Peyer's patch (tissue), 4 donors: ENCODE measurements at places on chromosomes 4 and X.

GRCh38 chr4:179977378-179977777, 2265.8 kb upstream of the TENM3 start:
- no peak for DNase-seq

GRCh38 chrX:137587151-137587550, 21.2 kb downstream of the ZIC3 start:
- no peak for DNase-seq

DNA sequence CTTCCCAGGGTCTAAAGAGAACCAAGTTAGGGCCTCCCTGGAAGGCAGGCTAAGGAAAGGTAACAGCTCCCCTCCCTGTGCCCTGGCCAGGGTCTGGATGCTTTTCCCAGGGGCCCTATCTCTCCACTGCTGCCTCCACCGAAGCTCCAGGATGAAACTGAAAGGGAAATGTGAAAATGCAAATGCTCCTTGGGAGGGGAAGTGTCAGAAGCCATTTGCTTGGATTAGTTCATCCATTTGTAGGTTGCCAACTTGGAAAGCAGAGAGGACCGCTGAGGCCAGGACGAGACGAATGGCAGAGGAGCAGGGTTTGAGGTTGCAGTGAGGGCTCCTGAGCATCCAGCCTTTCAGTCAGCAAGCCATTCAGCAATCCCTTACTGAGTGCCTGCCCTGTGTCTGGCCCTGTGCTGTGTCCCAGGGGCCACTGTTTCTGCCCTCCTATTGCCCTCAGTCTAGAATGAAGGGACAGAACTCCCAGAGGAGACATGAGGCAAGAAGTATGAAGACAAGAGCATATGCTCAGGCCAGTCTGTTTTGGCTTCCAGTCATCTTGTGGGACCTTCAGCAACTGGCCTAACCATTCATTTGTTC, 45.9 kb upstream of the PGRMC1 start:
- no peak for DNase-seq

GRCh38 chr4:185774131-185774653, 37.8 kb downstream of the SORBS2 start:
- no peak for DNase-seq

DNA sequence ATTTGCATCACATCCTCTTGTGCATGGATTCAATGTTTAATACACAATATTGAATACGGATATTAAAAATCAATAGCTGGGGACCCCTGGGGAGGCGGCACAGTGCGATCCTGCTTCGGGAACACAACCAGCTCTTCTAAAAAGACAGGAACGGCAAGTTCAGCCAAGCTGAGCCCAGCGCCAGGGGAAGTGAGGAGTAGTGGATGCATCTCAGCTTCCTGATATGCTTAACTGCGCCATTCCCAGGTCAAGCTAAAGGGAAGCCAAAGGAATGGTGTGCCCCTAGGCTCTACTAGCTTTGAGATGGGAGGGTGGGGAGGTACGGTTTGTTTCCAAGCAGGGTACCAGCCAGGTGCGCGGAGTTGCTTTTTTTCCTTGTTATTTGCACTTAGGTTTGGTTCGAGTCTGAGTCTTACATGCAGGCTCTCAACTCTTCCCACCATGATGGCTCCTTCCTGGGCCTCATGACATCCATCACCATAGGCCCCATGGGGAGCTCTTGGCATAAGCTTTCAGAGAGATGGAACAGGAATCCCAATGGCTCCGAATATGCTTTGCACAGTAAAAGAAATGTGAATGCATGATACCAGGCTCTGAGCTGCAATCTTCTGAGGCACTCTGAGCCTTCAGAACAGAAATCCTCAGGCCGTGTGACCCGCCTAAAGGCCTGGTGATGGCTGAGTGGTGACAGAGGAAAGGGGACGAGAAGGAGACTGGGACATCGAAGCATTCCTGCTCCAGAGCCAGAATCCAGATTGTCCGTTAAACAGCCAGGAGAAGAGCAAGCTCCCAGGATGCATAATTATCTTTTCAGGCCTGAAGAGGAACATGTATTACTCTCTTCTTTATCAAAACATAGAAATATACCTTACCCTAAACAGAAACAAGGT, 51.8 kb upstream of the BCOR start:
- no peak for DNase-seq

DNA sequence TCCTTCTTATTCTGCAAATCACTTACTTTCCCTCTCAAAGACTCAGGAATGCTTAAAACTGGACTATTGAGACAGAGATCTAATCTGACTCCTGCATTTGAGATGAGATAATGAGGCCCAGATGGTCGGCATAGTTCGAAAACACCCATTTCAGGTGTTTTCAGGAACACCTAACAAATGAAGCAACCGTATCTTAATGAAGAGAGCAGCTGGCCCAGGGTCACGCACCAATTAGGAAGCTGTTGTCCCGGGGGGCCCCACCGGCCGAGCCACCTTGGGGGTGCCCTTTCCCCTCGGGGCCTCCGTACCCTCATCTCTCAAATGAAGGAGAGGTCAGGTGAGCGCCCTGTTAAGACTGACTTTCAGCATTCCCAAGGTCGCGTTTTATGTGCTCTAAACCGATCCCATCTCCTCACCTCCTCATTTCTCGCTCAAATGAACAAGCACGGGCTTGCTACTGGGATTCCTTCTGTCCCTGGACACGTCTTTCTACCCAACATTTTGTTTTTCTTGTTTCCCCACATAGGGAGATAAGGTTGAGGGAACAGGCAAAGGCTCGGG, 824 bp downstream of the LRPAP1 start:
- DNase-seq: no peak

DNA sequence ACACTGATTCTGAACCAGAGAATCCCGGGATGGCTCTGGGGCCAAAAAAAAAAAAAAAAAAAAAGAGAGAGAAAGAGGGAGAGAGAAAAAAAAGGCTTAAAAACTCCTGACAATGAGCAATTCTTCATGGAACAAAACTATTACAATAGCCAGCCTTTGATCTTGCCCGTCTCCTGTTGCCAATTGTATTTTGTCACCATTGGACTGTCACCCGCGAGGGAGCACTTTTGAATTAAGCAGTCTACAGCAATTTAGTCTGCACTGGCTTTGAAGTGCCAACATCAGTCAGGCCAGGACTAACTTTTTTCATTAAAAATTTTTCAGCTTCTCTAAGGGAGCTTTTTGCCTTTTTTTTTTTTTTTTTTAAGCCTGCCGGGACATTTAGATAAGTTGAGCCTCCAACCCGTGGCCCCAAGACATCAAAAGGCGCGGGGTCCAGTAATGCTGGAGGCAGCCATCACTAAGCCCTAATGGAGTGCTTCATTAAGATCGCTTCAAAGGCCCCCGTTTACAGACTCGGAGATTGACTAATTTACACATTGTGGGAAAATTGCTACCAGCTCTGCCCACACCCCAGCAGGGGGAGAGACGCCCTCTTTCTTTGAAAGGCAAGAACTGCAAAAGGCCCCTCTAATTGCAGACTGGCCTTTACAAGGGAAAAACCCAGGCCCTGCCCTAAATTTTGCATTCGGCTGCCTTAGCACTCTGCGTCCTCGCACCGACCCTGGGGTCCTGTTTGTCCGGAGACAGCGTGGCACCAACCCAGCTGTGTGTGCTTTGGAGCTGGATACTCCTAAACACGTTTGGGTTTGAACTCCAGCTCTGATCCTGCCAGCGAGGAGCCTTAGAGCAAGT, 98.1 kb upstream of the MSX1 start:
- DNase-seq: no peak

GRCh38 chr4:119971431-119972084, 95.1 kb downstream of the MAD2L1 start:
- DNase-seq: no peak

DNA sequence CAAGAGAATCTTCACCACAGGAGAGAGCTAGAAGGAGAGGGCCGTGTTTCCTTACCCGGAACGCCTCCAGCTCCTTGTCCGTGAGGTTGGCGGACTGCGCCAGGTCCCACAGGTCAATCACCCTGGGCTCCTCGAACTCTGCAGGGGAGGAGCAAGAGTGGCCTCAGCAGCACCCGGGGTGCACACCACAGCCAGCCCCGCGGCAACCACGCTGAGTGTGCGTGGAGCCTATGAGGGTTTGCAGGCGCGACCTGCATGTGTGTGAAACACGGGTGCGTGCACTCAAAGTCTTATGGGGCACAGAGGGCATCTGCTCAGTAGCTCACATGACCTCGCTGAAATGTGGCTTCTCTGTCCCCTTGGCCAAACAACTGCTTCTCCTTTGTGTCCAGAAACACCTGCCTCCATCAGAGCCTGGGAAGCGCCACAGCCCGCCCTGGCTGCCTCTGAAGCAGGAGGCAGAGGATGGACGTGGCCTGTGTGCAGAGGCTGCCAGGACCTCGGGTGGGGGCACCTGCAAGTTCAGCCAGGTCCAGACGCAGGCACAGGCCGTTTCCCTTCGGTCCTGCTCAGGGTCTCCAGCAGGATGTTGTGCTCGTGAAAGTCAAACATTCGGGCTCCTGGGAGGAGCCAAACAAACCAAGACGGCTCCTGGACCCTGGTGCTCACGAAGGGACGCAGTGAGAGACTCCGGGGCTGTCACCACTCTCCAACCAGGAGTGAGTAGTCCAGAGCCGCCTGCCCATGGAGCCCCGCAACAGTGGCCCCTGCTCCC, 16.0 kb downstream of the LRPAP1 start:
- no peak for DNase-seq

- no peak for DNase-seq
These were observed 412 bp downstream of the SLC10A3 start for GRCh38 chrX:154490021-154490413.

- no peak for DNase-seq
These were observed 53.4 kb downstream of the SHROOM3 start for GRCh38 chr4:76488455-76488854.

GRCh38 chr4:169079942-169080827, 70.1 kb upstream of the CBR4 start:
- DNase-seq: peak; percentile 62

GRCh38 chr4:32488690-32489089, 1768.5 kb downstream of the PCDH7 start:
- no peak for DNase-seq

DNA sequence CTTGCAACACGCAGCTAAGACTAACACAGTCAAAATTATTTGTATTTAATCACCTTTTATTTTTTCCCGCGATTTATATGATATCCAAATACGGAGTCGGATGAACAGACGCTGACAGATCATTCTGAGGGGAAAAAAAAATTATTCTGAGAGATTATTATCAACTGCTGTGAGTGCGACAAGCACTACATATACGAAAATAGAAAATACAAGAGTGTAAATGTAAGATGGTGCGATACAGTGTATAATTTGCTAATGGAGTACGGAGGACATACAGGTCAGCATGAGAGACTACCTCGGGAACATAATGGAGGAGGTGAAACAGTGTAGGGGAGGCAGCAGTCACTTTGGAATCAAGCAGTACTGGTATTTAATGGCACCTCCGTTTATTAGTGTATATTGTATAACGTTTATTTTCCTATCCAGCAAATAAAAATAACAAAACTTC, 2.8 kb upstream of the LIN54 start:
- no peak for DNase-seq

- no peak for DNase-seq
These were observed 152.5 kb upstream of the PJA1 start for GRCh38 chrX:69317721-69318120.

- peak; percentile 56 for DNase-seq
These were observed 53.5 kb downstream of the TBC1D14 start for GRCh38 chr4:6963139-6963611.

GRCh38 chr4:169618286-169618685, 2.1 kb upstream of the CLCN3 start:
- no peak for DNase-seq

DNA sequence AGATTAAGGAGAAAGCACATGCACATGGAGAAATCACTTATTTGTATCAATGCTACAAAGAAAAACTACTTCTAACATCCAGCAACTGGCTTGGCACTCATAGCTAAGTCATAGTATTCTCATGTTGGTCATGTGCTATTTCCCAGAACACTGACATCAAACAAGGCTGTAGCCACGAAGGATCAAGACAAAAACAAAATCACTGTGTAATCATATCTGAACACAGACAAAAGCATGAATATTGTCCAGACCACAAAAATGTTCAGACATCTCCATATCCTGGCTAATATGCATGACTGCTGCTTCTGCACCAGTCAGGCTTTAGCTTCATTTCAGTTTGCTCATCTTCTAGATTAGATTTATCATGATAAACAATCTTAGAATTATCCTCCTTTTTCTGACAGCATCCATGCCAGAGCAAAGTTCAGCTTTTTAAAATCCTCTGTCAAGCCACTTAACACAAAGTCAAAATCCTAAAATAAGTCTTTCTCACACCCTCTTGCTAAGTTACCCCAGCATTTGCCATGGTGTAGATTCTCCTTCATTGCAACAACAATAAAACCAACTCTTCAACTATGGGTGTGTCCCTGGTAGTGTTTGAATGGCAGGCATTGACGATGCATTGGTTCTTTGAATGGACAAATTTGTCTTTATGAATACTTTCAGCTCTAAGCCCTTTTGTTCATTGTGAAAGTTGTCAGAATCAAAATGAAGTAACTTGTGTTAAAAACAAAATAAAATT, 39.1 kb upstream of the NPFFR2 start:
- DNase-seq: no peak

DNA sequence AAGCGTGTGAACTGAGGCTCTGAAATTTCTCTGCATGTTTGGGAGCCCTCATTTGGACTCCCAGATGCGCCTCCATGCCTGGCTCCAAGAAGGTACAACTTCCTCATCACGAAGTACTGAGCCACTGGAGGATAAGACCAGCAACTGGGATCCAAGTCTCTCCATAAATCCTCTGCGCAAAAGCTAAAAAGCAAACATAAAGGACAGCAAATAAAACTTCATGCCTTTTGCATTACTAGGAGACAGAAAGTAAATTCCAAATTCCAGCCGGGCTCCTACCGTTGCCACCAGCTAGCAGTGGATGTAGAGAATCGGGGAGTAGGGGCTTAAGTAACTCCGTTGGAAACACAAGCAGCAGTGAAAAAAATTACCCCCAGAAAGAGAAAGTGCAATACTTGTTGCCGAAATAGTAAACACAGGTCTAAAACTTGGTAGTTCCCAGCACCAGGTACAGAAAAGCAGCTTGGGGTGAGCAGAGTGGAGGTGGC, 477.1 kb upstream of the TENM3 start:
- DNase-seq: no peak

GRCh38 chrX:148976571-148977400, 476.4 kb downstream of the AFF2 start:
- DNase-seq: no peak

DNA sequence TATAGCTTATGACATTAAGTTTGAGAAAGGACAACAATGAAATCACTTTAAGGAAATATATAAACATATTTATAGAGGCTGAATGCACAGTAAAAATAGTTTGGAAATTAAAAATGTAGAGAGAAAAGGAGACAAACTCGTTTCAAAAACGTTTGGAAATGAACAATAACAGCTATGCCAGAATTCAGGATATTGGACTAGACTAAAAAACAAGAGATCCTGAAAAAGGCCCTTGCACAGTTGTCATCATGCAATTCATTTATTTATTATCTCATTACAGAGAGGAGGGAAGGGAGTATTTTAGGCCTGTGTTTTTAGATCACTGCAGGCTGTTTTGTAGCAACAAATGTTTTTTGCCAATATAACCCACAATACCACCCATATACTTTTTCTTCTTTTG, 527.2 kb downstream of the ADGRL3 start:
- DNase-seq: no peak

- no peak for DNase-seq
These were observed 73.2 kb downstream of the UBE2K start for GRCh38 chr4:39770969-39771724.
